ENCODE measurements at places on chromosomes 7 and 10.

DNA sequence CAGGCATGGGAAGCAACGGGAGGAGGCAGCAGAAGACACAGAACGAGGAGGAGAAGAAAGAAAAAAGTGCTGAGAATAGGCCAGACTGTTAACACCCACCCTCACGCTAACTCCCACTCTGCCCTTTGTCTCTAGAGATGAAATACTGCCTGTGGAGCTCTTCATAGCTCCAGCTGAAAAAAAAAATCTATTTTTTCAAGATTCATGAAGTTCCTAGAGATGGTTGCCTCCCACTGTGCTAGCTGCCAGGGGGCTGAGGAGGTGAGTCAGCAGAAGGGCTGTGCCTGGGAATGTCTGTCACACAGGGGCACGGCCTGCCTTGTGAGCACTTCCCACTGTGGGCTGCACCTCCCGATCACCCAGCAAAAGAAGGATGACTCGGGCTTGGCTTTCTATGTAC lies 144.5 kb downstream of the RNF216 start:
- no peak for DNase-seq

DNA sequence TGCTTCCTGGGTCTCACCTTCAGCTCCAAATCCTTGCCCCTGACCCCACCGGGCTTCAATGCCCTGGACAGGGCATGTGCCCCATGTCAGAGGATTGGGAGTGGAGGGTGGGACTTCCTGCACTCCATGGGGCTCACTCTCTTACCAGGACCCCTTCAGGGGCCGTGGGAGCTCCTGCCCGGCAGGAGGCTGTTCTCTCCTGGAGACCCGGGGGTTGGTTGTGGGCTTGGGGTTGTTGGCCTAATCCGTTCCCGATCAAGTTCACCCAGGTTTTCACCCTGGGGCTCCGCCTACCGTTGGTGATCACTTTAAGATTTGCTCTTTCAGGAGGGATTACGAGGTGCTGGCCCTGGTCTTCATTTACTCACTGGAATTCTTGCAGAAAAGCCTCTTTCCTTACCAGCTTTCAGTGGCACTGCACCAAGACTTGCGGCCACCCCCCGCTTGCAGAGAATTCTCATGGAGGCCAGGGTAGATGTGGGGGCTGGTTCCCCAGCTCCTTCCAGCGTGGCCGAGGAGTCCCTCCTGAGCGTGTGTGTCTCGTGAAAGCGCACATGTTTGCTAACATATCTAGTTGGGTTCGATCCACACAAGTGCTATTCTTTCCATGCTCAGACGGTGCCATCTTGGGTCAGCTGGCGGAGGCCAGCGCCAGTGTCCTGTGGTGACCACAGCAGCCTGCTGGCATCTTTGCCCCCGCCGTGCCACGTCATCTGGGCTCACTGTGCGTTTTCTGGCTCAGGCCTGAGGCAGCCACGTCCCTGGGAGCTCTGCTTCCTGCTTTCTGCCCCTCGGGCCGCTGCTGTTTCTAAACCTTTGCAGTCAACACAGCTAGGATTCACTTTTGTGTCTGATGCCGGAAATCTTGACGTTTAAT lies 15.6 kb downstream of the PWWP2B start:
- DNase-seq: no peak

- DNase-seq: no peak
Measured at GRCh38 chr10:122141821-122142640, 129.1 kb upstream of the BTBD16 start.

GRCh38 chr7:101559586-101559985 lies 69.5 kb downstream of the MYL10 start:
- DNase-seq: no peak

GRCh38 chr10:33274096-33274785 lies 60.2 kb downstream of the NRP1 start:
- DNase-seq: no peak

DNA sequence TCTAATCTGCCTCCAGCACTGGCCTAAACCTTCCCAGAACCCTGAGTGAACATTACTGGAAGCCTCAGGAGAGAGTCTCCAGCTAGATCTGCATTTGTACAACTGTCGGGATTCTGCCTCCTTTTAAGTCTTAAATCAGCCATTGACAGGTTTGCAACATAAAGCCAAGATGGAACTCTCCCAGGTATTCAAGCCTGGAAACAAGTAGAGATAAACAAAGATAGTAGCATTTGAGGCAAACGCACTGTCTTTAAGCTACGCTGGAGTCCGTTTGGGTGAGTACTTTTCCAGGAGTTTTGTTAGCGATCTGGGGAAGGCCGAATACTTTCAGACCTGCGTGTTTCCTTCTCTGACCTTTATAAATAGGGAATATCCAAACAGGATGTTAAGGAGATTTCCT lies 317.2 kb upstream of the FZD8 start:
- no peak for DNase-seq

DNA sequence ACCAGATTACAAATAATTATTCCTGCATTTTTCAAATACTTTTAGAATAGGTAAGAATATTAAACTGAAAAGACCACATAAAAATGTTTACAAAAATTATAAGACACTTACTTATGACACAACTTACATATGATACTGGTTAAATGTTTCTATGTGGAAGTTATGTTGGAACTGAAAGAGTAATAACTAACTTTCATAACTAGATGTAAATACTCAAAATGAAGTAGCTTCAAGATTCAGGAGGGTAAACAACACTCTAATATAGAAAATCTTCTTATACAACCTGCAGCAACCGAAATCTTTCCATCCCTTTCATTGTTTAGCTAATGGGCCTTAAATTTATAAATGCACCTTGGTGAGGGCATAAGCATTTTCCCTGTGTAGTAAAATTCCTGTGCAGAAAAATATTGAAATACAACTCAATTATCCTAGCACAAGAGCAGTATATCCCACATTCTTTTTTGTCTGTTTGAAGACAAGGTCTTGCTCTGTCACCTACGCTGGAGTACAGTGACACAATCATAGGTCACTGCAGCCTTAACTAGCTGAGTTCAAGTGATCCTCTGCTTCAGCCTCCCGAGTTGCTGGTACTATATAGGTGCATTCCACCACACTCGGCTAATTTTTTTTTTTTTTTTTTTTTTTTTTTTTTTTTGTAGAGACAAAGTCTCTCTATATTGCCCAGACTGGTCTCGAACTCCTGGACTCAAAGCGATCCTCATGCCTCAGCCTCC lies 14.8 kb upstream of the RNF148 start:
- no peak for DNase-seq

- DNase-seq: no peak
Measured at GRCh38 chr7:22771194-22771871, 44.3 kb downstream of the IL6 start.

DNA sequence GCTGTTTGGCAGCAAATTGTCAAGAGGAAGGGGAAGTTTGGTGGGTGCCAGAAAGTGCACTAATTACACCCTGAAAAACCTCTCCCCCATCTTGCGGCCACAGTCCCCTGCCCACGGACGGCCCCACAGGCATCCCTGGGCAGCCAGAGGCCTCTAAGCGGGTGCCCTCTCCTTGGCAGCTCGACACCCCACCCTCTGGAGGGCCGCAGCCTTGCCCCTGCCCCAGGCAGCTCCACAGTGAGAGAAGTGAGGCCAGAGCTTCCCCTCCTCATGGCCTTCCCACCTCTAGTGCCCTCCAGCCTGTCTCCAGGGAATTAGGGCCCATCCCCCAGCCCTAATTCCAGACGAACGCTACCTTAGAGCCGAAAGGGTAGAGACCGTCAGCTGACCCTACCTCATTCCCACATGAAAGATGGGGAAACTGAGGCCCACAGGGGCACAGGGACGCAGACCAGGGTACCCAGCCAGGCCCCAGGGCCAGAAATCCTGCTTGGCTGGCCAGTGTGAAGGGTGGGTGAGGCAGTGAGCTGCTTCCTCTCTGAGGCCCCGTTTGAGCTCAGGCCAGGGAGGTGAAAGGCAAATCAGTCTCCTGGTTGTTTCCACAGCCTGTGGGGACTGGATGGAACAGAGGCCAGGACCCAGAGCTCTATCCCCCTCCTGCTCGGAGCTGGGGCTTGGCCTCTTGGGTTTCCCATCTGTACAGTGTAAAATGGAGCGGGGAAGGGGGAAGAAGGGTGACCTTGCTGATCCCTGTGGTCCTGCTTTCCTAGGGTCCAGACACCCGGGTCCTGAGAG lies 10.0 kb downstream of the ZCCHC24 start:
- DNase-seq: no peak

- DNase-seq: no peak
Measured at GRCh38 chr10:124527874-124528395, 66.3 kb downstream of the LHPP start.

- DNase-seq: no peak
Measured at GRCh38 chr10:124728830-124729661, 15.1 kb downstream of the FAM53B start.

GRCh38 chr7:131424219-131424822 lies 96.6 kb downstream of the MKLN1 start:
- DNase-seq: no peak

- no peak for DNase-seq
Measured at GRCh38 chr10:78035437-78035836, 1.8 kb downstream of the RPS24 start.

DNA sequence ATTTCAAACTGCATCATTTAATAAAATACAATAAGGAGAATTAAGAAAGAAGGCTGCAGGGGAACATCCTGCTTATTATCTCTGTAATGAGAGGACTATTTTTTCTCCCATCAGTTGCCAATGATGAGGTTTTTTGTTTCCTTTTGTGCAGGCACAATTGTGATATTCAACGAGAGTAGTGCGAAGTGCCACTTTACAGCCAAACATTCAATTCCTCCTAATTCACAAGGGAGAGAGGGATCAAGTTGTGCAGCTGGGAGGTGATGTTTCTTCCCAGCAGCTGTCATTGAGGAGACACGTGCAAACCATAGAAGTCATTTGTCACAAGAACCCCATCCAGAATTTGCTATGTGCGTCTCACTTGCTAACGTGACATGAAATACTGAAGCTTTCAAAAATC lies 81.6 kb upstream of the ICA1 start:
- no peak for DNase-seq

GRCh38 chr10:65611592-65611991 lies 1314.2 kb upstream of the LRRTM3 start:
- DNase-seq: no peak

- DNase-seq: no peak
Measured at GRCh38 chr10:76023007-76023406, 591.6 kb downstream of the LRMDA start.

DNA sequence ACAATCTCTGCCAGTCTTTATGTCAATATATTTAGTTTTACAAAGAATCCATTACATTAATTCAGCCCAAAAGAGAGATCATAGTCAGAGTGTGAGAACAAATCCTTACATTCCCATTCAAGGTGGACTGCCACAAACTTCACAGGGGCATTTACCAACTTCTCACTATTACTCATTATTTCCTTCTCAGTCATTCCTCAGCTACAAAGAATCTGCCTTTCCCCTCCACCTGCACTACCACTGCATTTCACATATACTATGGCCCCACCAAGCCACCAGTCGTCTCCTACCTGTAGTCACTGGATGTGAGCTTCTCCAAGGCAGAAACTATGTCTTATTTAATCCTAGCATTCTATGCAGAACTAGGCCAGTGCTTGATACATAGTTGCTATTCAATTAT lies 94.3 kb downstream of the USP6NL start:
- DNase-seq: no peak

DNA sequence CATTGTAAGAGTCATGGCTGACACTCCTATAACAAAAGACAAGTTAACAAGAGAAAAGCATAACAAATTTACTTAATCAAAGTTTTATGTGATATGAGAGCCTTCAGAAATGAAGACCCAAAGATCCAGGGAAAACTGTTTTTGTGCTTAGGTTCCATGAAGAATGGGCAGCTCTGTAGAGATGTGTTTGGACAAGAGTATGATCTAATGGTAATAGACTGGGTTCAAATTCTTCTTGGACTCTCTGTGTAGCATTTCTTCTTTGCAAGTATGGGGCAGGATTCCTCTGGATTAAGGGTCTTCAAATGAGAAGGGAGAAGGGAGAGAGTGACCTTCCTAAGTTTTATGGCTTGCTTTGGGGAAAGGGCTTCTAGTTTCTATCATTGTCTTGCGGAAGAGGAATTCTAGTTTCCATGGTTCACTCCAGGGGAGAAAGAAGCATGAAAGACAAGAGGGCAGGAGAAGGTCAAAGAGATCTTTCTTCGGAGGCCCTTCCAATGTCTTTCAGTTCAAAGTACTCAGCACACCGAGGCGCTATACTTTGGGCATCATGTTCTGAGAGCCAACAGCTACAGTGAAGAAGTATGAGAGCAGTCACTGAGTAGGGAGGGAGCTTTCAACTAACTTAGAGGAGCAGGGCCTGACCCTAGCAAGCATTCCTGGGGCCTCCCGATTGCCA lies 15.4 kb downstream of the IFIT3 start:
- no peak for DNase-seq

DNA sequence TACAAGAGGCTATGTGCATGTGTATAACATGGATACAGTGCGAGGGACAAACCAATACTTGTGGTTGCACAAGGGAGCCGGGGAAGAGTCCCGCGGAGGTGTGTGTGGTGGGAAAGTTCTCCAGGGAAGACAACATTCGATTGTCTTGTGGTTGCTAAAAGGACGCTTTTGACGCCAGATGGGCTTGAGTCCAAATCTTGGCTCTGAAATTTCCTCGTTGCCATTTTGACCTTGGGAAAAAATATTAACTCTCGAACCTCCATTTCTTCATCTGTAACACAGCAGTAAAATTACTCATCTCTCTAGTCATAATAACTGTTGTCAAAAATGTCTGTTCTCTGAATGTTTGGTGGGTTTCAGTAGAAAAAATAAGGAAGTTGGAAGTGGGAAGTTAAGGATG lies 16.5 kb downstream of the PLXDC2 start:
- DNase-seq: no peak

DNA sequence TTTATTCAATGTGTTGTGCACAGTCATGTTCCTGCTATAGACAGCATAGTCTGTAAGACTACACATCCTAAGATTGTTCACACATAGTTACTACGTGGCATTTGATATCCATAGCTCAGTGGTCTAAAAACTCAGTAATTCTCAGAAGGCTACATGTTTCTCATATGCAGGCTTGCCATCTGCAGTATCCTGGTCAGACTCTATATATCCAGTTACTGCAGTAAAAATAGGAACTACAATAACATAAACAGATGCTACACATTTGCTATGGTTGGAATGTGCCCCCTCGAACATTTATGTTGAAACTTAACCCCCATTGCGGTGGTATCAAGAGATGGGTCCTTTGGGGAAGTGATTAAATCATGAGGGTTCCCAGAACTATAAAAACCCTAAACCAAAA lies 1377.8 kb upstream of the LRRTM3 start:
- no peak for DNase-seq

GRCh38 chr7:69395061-69395714 lies 203.1 kb upstream of the AUTS2 start:
- no peak for DNase-seq

DNA sequence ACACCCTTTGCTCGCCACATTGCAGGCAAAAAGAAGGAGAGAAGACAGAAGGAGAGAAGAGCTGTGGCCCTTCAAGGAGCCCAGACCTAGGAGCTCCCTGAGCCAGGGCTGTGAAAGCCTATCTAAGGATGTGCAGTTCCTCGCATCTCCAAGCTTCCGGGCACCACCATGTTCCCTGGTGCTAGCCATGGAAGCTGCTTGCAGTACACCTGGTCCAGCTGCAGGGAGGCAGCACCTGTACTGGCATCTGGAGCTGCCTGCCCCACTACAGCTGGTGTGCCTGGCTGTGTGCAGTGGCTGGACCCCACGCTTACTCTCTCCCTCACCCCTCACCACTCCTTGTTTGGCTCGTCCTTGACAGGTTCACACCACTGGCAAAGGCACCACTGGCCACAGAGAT lies 1111.8 kb upstream of the POT1 start:
- DNase-seq: no peak
